ENCODE measurements at places on chromosomes 3 and 15.

DNA sequence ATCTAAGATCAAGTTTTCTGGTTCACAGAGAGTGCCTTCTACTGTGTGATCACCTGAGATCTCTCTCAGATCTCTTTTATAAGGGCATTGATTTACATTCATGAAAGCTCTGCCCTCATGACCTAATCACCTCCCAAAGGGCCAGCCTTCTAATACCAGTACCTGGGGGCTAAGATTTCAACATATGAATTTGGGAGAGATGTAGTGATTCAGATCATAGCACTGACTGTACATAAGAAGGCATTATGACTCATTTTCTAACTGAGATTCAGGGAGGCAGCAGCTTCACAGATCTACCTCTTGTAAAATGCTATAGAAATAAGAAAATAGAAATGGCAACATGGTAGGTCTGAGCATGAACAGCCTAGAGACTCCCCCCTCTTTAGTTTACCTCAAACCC, 39.6 kb downstream of the VGLL3 start:
- DNase-seq: no peak

DNA sequence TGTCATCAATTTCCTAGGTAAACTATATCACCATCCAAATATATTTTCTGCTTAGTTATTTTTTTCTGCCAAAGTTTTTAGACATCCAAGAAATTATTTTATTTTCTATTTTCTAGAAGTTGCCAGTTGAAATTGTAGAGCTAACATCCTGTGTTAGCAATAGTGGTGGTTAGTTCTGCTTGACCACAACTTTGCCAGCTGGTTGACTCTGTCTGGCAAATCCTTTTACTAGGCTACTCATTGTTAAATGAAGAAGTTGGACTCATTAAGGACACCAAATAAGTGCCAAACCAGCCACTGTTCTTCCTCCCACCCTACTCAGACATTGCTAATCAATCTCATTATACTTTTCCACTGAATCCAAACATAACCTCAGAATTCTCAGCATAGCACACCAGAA, 15.4 kb upstream of the CRBN start:
- DNase-seq: no peak

- DNase-seq: no peak
Measured at GRCh38 chr3:157311633-157312375, 124.8 kb upstream of the PTX3 start.

- no peak for DNase-seq
Measured at GRCh38 chr15:45347989-45348388, 30.4 kb downstream of the GATM start.

- DNase-seq: no peak
Measured at GRCh38 chr15:66822114-66822513, 120.1 kb downstream of the SMAD6 start.
